ENCODE measurements at places on chromosomes 4 and X.

- no peak for DNase-seq
Measured at GRCh38 chr4:3476341-3476747, 13.2 kb downstream of the DOK7 start.

DNA sequence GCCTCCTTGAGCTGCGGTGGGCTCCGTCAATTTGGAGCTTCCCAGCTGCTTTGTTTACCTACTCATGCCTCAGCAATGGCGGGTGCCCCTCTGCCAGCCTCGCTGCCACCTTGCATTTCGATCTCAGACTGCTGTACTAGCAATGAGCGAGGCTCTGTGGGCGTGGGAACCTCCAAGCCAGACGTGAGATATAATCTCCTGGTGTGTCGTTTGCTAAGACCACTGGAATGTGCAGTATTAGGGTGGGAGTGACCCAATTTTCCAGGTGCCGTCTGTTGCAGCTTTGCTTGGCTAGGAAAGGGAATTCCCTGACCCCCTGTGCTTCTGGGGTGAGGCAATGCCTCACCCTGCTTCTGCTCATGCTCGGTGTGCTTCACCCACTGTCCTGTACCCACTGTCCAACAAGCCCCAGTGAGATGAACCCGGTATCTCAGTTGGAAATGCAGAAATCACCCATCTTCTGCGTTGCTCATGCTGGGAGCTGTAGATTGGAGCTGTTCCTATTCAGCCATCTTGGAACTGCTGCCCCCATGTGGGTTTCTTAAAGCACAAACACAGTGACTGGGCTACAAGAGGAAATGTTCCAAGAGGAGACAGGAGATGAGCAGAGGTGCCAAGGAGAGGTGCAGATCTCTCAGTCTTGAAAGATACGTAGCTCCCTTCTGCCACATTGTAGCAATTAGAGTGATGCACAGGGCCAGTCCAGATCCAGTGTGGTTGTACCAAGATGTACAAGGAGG lies 193.0 kb upstream of the IGFBP7 start:
- DNase-seq: no peak

GRCh38 chr4:67939195-67939594 lies 24.1 kb downstream of the TMPRSS11A start:
- no peak for DNase-seq

DNA sequence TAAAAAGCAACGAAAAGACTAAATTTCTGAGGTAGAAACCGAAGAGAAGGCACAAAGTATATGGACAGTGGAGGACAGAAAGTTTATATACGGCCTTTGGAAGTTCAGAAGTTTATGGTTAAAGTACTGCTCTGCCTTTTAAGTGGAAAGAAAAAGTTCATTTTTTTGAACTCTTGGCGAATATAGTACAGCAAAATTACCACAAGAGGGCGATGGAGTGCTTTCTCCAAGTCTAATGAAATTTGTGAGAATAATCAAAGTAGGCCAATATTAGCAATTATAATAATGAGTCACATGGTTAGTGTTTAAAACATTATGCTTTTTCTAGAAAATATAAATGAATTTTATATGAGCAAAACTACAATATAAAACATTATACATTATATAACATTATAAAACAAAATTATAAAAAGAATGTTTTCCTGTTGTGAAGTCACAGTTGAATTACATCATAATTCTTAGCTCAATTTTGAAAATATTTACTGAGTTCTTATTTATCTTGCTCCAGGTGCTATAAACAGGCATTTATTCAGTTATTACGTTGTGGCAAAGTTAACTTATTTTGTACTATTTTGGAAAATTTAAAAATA lies 136.2 kb upstream of the BMPR1B start:
- DNase-seq: peak; percentile 29

GRCh38 chrX:928606-929005 lies 283.8 kb downstream of the CRLF2 start:
- no peak for DNase-seq

- no peak for DNase-seq
Measured at GRCh38 chr4:23885943-23886590, 3.8 kb downstream of the PPARGC1A start.

DNA sequence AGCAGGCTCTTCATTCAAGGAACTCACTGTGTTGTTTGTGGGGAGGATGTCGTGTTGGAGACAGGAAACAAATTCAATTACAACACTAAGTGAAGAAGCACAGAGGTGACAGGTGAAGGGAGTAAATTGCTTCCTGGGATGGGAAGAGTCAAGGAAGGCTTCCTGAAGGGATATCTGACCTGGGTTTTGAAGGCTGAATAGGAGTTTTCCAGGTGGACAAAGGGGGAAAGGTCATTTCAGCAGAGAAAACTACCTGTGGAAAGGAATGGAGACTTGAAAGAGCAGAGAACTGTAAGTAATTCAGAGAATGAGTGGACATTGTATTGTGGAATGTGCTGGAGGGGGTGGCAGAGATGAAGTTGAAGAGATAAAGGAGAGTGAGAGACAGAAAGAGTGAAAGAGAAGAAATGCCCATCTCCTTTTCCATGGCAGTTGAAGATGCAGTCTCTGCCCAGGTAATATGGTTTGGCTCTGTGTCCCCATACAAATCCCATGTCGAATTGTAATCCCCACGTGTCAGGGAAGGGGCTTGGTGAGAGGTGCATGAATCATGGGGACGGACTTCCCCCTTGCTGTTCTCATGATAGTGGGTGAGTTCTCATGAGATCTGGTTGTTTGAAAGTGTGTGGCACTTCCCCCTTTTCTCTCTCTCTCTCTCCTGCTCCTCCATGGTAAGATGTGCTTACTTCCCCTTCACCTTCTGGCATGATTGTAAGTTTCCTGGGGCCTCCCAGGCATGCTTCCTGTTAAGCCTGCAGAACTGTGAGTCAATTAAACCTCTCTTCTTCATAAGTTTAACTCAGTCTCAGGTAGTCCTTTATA lies 205.7 kb upstream of the BCOR start:
- DNase-seq: no peak

DNA sequence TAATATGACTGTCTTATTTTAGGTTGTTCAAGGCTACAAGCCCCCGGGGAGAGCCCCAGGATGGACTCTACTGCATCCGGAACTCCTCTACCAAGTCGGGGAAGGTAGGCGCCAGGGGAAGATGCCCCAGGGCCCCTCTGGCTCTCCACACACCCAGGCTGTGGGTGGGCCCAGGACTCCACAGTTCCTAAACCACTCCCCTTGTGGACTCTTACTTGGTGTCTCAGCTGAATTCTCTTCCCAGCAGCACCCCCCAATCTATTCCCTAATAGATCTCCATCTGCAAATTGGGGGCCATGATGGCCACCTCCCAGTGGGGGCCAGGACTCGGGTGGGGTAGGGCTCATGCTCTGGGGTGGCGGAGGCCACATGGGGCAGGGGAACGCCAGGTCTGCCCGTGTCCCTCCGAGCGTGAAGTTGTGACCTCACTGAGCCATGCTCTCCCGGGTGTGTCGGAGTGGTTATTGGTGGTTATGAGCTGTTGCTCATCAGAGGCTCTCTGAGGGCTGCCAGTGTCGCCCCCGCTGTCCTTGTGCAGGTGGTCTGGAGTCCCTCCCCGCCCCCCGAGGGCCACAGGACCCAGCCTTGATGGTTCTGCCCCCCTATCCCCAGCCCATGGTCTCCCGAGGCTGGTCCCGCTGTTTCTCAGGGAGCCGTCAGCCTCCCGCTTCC lies 11.2 kb upstream of the ADD1 start:
- no peak for DNase-seq

DNA sequence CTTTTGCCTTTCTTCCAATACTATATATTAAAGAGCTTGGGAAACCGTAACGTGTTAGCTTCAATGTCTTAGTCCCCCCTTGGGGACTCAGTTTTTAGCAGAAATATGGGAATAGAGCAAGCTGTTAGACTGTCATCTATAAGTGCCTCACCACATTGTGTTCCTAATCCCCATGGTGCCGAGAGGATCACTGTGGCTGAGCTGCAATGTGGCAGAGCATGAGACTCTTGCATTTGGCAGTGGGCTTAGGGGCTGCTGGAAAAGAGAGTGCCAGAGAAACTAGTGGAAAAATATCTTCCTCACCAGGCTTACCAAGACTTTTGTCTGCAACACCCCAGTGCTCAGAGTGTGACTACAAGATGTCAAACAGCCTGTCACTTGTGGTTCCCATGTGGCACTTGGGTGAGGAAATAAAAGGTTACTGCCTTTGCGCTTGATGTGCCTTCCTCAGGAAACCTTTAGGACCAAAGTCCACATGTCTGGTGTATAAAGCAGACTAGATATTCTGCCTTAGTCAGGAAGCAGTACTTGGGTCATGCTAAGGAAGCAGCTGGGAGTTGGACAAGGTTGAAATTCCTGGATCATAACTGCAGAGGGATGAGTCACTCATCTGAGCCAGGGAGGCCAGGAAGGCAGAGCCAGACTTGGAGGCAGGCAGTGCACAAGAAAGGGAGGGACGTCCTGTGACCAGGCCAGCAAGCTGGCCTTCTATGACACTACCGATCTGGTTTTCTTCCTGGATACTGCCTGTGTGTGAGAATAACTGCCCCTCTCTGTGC lies 9.7 kb upstream of the MAGEA4 start:
- DNase-seq: no peak

DNA sequence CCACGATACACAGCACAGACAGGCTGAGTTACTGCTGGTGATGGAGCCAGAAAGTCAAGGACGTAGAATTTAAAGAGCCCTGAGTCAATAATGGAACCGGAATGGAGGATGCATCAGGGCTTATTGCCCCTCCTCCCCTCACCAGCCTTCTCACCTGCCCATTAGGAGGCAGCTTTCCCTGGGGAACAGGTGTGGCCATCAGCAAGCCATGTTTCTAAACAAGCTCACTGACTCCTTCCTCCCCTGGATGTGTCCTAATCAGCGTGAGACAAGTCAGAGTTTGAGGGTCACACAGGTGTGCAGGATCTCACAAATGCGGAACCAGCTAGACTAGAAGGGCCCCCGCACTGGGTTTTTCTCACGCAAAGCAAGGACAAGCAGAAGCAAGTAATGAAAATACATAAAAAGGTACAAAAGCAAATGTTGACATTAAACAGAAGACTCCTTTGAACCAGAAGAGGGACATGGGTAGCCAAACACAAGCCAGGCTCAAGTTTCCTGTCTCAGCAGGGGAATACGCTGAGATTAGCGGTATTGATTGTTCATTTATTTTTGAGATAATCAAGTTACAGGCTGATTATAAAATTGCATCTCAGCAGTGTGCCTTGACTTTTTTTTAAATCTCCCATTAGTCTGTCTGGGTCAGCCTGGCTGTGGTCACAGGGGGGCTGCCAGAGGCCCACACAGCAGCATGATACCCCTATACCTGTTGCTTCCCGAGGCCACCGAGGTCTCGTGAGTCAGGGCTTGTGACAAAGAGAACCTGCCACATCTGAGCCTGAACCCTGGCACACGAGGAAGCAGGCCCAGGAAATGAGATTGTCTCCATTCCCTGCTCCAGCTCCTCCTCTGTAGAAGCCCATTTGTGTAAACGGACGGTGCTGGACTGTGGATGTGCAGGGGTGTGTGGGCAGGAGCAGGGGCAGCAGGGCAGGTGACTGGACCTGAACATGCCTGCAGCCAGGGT lies 37.4 kb downstream of the CCKAR start:
- DNase-seq: no peak

DNA sequence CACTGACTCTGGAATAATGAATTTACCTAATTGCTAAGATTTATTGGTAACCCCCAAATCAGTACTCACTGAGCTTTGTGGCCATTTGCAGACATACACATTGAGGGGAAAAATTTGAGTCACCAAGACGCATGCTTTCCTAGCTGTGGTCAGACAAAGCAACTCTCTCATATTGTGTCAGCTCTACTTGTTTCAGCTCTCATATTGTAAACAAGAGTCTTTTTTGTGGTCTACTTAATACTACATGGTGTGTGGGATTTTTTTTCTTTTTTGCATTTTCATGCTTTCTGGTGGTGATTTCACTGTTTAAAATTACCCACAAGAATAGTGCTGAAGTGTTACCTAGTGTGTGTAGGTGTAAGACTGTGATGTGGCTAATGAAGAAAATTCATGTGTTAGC lies 428.2 kb upstream of the GALNT7 start:
- DNase-seq: no peak

DNA sequence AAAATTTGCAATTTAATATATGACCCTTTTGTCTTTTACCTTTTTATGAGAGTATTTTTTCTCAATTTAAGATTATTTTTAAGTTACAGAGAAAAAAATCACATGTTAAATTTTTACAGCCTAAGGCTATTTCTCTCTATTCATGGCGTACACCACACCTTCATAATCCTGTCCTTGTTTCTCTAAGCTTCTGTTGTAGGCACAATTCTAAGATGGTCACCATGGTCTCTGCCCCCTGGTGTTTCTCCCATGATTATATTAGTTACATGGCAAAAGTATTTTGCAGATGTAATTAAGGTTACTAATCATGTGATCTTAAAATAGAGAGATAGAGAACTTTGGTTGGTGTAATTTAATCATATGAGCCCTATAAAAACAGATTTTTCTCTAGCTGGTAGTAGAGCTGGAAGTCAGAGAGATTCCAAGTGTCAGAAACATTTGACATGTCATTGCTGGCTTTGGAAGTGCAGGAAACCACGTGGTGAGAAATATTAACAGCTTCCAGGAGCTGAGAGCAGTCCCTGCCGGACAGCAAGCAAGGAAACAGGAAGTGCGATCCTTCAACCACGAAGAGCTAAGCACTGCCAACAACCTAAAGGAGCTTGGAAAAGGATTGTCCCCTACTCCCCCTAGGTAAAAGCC lies 89.8 kb downstream of the EIF4E start:
- no peak for DNase-seq

- DNase-seq: no peak
Measured at GRCh38 chr4:152735396-152735859, 44.1 kb downstream of the TIGD4 start.

DNA sequence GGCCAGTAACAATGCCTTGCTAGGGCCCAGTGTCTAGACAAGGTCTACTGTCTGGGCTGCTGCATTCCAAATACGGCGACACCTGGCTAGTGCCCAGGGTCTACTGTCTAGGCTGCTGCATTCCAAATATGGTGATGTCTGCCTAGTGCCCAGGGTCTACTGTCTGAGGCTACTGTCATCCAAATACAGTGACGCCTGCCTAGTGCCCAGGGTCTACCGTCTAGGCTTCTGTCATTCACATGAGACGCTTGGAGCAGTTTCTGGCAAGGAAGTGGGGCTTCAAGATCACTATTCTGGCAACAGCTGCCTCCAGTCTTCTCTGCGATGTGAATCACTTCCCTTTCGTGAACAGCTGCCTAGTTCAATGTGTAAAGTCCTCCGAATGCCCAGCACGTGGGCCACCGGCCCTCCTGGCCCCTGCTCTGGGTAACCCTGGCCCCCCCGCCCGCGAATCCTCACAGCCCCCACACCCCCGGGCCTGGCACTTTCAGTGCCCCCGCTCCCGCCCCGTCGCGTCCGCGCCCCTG lies 12.7 kb downstream of the ACOX3 start:
- no peak for DNase-seq

- DNase-seq: no peak
Measured at GRCh38 chr4:164108971-164109370, 614.5 kb downstream of the TMA16 start.
